T-helper 9 cell (primary cell): ENCODE measurements at places on chromosomes 11 and 22.
A peak's percentile ranks its signal among the peaks of the same experiment; 100 is the strongest.

GRCh38 chr11:102012946-102013345 lies 34.3 kb upstream of the CFAP300 start:
- no peak for DNase-seq

GRCh38 chr11:60834742-60835533 lies 7.0 kb upstream of the CCDC86 start:
- DNase-seq = no peak

DNA sequence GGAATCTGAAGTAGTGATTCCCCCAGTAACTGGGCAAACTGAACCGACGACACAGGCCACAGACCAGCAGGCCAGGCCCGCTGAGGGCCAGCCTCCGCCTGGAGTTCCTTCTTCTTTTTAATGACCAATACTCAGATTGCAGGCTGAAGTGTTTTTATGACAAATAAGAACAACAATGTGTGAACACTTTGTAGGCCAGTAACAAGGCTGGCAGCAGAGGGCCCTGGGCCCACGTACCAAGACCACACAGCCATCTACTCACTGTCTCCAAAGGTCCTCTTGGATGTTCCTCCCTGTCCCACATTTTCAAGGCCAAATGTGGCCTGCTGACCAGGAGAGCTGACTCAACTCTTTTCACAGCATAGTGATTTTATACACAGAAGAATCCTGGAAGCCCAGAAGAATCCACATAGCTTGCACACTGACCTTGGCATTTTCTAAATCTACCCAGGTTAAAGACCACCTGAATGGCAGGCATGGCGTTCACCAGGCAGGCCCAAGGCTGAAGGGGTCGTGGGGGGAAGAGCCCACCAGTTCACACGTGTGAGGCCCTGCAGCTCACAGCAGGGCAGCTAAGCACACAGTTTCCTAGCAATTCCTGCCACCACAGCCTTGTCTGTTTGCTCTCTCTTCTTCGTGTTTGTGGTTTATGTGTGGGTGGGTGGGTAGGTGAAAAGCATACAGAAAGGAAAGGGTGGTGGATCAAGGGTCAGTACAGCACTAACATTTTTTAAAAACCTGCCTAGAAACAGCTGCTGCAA lies 13.3 kb downstream of the SMCO4 start:
- DNase-seq = no peak

- peak; percentile 73 for DNase-seq
Measured at GRCh38 chr11:1852877-1853276, at the start of gene LSP1. Gene LSP1 (plus strand): TSS chr11:1853084. CDS start chr11:1853145, 61 bp downstream.

DNA sequence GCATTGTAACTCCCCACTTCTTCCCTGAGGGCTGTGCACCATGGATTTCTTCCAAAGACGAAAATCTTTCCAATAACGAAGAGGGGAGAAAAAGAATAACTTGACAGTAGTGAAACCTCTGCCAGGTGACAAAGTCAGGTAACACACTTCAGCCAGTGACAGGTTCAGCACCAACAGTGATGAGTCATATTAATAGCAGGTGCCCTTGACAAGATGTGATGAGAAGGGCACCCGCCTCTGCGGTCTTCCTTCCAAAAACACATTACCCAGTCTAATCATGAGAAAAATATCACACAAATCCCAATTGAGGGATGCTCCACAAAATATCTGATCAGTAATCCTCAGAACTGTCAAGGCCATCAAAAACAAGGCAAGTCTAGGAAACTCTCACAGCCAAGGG lies 157.8 kb downstream of the EFCAB6 start:
- DNase-seq = no peak

- DNase-seq = no peak
Measured at GRCh38 chr11:15146271-15147003, 31.7 kb downstream of the INSC start.

DNA sequence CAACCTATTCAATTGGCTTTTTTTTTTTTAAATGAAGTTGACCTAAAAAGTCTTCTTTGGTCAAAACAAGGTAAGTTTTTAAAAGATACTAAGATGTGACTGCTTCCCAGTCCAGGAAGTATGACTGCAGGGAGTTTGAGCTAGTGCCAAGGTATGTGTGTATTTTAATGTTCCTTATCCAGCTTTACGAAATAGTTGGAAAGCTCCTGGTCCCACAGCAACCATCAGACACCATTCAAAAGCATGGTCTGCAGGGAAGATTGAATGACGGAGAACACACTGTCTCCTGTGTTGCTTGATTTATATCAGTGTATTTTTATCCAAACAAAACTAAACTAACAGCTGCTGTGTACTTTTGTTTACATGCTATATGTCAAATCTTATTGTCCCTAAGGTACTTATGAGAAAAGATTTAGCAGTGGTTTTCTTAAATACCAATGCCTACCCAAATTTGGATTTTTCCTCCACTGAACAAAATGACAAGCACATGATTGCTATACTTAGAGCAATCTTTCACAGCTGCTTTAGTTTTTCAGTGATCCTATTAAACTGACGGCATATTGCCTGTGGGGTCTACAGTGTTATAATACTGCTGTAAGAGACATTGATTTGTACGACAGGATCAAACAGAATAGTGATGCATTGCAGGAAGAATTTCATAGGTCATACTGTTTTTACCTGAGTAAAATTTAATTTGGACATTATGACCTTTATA lies 122.9 kb downstream of the DCDC1 start:
- no peak for DNase-seq

DNA sequence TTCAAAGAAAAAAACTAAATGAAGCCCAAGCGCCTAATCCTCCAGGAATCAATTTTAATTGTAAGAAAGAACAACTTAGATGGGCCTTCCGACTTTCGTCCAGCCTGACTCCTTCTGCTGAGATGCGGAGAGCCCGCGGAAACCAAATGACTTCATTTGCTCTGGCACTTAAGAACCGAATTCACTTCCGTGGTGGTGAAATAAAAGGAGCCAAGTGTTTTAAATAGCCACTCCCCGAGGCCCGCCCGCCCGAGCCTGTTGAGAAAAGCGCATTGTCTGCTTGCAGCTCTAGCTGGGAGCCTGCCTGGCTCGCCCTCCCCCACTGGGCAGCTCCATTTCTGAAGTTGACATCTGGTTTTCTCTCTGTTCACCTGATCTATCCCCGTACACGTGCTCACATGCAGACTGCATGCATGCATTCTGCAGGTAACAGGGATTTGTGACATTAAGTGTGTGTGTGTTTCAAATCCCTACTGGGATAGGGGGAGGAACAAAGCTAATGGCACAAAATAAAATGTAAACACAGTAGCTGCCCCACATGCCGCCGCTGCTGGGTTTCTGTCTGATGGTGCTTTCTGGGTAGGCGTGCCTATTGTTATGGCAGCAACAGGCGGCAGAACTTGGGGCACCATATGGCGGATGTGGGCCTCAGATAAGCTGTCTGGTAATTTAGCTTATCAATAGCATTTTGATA lies 6.2 kb downstream of the TEAD1 start:
- peak; percentile 3 for DNase-seq

GRCh38 chr22:38863531-38864131 lies 8.4 kb downstream of the CBX6 start:
- DNase-seq = no peak

DNA sequence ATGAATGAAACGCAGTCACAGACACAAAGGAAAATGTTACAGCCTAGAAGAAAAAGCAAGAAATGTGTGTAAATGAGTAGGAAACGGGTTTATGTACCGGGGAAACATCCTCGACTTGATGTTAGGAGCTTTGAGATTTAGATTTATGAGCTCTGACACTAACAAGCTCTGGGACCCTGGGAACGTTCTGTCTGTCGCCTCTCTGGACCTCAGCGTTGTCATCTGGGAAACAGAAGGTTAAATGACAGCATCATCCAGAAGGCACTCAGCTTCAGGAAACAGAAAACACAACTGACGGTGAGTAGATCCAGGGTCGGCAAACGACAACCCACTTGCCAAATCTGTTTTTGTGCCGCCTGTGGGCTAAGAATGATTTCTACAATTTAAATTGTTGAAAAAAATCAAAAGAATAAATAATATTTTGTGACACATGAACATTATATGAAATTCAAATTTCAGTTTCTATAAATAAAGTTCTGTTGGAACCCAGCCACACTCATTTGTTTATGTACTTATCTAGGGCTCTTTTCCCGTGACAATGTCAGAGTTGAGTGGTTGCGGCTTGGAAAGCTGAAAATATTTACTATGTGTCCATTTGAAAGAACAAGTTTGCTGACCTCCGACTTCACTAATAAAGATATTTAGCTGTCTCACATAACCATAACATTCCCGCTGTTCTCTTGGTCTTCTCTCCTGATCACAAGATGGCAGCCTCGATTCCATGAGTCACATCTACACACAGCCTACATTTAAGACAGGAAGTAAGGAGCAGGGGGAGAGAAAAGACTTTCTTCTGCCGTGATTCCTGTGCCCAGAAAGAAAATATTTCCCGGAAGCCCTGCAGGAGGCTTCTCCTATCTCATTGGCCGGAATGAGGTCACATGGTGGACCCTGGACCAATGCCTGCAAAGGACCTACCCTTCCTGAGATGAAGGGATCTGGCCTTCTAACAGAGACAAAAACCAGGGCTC lies 47.1 kb upstream of the SYT13 start:
- DNase-seq = no peak

GRCh38 chr22:29647954-29648737 lies 44.7 kb downstream of the NF2 start:
- DNase-seq = no peak

GRCh38 chr11:77320351-77320750 lies 18.9 kb upstream of the GDPD4 start:
- no peak for DNase-seq

GRCh38 chr11:87778357-87778756 lies 396.9 kb downstream of the RAB38 start:
- DNase-seq = no peak

- DNase-seq = no peak
Measured at GRCh38 chr22:24460418-24461089, 33.2 kb downstream of the ADORA2A start.

DNA sequence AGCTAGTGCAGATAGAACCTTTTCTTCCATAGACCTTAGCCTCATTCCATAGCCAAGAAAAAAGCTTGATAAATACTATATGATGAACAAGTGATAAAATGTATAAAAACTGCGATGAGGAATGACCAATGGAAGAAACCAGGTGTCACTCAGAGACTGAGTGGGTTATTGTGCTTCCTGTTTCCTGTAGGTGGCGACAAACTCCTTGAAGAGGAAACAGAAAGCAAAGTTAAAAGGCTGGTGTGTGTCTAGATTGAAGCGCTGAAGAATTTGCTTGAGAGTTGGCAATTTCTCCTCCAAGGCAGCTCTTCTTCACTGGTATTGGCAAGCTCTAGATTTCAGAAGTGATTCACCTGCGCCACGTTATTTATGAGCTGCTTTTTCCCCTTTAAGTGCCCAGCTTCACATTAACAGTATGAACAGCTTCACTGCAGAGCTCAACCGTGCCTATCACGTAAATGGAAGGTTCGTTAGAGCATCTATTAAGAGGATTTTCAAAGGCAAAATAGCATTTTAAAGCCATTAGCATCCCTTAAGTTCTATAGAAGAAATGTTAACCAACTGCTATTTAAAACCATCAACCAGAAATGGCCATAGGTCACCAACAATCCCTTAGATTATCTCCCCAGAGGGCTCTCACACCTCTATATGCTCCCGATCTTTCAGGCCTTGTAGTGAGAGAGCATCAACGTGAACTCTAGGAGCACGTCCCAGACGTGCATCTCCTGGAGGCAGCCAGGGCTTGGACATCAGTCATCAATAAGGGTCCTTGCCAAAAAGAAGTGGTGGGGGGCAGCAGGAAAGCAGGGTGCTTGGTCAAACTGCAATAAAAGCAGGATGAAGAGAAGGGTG lies 179.4 kb downstream of the CADM1 start:
- no peak for DNase-seq

GRCh38 chr11:75147875-75148263 lies 3.0 kb upstream of the SLCO2B1 start:
- DNase-seq = no peak

DNA sequence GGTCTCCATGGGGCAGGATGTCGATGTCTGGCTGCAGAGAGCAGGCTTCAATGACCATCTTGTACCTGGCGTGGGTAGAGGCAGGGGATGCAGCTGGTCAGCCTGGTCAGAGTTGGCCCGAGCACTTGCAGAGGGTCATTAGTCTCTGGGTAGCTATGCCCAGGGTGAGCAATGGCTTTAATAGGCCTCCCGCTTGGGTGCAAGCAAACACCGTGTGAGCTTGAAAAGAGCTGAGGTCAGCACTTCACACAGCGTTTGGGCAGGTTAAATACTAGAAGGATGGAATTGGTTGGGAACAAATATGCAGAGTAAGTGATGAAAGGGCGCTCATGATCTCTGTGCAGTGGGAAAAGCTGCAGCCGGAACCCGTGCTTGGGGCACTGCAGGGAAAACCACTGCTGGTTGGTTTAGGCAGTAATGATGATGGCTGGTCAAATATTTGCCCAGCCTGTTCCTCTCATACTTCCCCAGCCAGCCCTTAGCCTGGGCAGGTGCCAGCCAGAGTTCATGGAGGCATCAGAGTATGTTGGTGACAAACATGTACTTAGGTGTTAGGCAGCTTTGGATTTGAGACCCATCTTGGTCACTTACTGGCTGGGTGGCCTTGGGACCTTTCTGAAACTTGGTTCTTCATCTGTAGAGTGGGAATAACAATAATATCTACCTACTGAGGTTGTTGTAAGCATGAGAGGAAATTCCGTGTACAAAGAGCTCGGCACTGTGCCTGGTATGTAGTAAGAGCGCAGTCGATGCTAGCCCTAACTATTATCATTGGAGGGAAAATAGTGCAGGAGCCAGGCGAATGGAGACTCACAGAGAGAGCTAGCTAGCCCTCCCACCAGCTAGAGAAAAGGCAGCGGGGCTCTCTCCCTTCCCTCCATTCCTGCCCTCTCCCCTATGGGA lies 25.2 kb upstream of the KCNJ11 start:
- no peak for DNase-seq

GRCh38 chr22:41934284-41935014 lies 7.8 kb upstream of the TNFRSF13C start:
- no peak for DNase-seq

GRCh38 chr22:49658902-49659280 lies 168.8 kb downstream of the BRD1 start:
- DNase-seq = no peak

- no peak for DNase-seq
Measured at GRCh38 chr11:134609361-134610115, 197.5 kb upstream of the B3GAT1 start.

- DNase-seq = no peak
Measured at GRCh38 chr11:106231591-106231990, 154.1 kb downstream of the AASDHPPT start.

DNA sequence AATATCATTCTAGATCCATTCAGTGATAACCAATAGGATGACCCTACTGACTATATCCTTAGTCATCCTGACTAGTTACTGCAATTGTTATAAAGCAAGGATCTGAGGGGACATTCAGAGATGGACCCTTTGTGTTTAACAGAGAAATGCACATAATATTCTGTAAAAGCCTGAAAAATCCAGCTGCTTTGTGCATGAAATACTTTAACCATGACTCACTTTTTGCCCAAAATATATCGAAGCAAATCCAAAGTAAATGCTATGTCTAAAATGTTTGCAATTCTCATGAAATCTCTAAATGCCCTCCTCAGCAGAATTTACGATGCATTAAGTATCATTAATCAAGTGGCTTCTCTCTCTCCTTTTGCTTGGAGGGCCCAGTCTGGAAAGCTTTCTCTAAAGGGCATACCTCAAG lies 178.8 kb upstream of the MTMR2 start:
- DNase-seq = no peak
